H7 (cell line): ENCODE measurements at places on chromosomes 1 and 21. TPM values are rescaled to one million over a fixed set of nuclear protein-coding genes. Genes with fewer than 3 reads are reported as not detected.

The MYOC gene
- not detected in 2 replicates for total RNA-seq

The CLCNKA gene
- total RNA-seq, result 0.10 and 0.85 TPM in 2 replicates

The SELL gene
- total RNA-seq, result not detected in 2 replicates

The HTR6 gene
- total RNA-seq, result 0.45 and 1.9 TPM in 2 replicates

The PBX1 gene
- 70.5 and 92.6 TPM in 2 replicates for total RNA-seq

The RGS8 gene
- 2.3 and 14.2 TPM in 2 replicates for total RNA-seq

DNA sequence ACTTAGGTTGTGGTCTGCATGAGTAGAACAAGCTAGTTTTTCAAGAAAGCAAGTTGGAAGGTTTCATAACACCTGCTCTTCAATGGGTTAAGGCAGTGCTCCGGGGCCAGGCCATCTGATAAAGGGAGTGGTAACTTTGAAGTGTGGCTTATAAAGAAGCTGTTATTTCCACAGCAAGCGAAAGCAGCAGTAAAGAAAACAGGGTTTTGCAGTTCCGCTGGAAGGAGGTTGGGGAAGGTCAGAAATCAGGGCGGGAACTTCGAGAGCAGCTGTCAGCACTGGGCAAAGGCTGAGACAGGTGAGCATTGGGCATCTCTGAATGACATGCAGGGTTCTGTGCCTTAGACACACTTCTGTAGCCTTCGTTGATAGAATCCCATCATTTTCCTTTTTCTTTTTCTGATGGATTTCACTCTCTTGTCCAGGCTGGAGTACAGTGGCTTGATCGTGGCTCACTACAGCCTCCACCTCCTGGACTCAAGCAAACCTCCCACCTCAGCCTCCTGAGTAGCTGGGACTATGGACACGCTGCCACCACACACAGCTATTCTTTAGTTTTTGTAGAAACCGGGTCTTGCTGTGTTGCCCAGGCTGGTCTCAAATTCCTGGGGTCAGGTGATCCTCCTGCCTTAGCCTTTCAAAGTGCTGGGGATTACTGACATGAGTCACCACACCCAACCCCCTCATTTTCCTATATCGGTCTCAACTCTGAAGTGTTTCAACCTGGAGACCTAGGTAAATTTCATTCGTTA is 20.5 kb downstream of the TMEM51 start:
- DNase-seq, result no peak

- DNase-seq, result no peak
These were observed 732.6 kb upstream of the CHRM3 start for GRCh38 chr1:238653693-238654321.

DNA sequence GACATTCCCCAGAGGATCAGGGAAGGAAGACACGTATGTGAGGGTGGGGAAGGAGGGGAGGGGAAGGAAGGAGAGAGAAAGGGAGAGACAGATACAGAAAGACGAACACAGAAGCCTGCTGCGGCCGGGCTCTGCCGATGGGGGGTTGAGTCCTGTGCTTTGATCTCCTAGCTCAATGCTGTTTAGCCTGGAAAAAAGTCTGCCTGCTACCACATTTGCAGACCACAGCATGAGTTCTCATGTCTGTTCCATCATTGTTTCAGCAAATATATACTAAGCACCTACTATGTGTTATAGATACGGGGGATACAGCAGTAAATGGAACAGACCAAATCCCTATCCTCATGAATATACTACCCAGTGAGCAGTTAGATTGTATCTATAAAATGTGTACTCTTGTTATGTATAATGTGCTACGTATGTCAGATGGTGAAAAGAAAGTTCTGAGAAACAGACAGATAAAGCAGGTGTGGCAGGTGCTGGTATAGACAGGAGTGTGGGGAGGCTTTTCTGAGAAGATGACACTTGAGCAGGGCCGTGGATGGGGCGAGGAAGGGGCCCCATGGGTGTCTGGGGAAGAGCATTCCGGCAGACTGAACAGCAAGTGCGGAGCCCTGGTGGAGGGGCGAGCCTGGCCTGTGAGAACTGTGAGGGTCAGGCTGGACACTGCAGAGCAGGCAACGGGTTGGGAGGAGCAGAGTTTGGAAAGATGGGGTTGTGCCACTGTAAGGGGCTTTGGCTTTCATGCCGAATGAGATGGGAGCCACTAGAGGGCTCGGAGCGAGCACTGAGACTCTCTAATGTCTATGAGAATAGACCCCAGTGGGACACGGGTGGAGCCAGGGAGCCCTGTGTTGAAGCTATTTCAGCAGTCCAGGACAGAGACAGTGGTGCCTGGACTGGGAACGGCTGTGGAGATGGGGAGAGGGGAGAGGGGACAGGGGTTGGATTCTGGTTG is 34.1 kb downstream of the KIAA1614 start:
- DNase-seq, result peak; percentile 83

GRCh38 chr1:51750729-51751128 is 127.8 kb downstream of the NRDC start:
- DNase-seq, result no peak

GRCh38 chr1:247357052-247357780 is 25.5 kb upstream of the ZNF496 start:
- no peak for DNase-seq

DNA sequence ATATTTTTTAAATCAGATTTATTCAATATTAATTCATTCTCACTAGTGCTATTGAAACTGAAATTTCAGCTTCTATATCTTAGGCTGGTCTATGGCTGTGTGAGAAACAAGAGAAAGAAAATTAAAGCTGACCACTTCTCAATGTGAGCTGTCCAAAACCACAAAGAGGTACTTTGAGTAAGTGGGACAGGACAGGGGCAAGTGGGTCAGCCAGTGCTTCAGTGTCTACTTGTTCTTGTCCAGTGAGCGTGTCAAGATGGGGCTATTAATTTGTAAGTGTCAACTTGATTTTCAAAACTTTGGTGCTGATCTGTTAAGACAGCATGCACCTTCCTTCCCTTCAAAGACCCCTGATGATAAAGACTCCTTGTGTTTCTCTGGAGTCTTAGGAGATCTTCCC is 533.9 kb downstream of the PLPP3 start:
- DNase-seq, result no peak
